Hepatocyte (in vitro differentiated cells): ENCODE measurements at places on chromosomes 5 and 9. TPM values are rescaled to one million over a fixed set of nuclear protein-coding genes. Genes with fewer than 3 reads are reported as not detected.

- no peaks in the 10 kb centered on the region for H3K27me3 ChIP-seq
- no peaks in the 10 kb centered on the region for H3K36me3 ChIP-seq
- no peak overlapping the region for H3K27ac ChIP-seq
- H3K4me3 ChIP-seq: no peak overlapping the region
- no peak for DNase-seq
Observed at GRCh38 chr5:133779828-133780475, 167.6 kb upstream of the FSTL4 start.

DNA sequence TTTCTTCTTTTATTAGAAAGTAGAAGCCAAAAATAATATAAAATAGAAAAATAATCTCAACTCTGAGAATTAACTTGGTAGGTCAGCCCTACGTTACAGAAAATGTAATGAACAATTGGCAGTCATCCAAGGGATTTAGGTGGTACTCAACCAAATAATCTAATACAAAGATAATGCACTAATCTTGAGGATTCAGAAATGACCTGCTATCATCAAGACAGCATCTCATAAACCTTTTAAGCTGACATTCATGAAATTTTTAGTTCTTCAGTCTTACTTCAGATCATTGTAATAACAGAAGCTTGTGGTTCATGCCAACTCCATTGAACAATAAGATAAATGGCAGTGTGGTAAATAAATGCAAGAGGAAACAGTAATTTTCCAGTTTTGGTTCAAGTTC, 1058.0 kb downstream of the MAT2B start:
- H3K4me3 ChIP-seq: no peak overlapping the region
- DNase-seq: no peak
- H3K36me3 ChIP-seq: no peaks in the 10 kb centered on the region
- H3K27ac ChIP-seq: no peak overlapping the region
- H3K4me1 ChIP-seq: no peaks in the 10 kb centered on the region

DNA sequence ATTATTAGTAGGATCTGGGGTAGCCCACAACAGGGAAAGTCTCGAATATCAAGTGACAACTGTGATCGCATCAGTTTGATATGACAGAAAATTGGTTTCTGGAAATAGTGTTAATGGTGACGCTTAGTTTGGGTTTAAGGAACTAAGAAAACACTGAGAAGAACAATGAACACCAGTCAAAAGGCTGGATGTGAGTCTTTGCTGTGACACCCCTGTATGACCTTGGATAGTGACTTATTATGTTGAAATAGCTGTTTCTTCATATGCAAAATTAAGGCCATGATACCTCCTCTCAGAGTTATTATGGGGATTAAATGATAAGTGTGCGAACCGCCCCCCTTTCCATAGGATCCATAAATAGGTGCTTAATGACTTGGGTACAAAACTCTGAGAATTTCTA, 926 bp downstream of the DNAJC25 start:
- DNase-seq: no peak
- no peaks in the 10 kb centered on the region for H3K36me3 ChIP-seq
- peak overlapping the region; percentile 69 for H3K4me3 ChIP-seq

- H3K4me3 ChIP-seq: no peak overlapping the region
- H3K36me3 ChIP-seq: no peaks in the 10 kb centered on the region
- H3K27me3 ChIP-seq: no peaks in the 10 kb centered on the region
- DNase-seq: no peak
- peak overlapping the region; percentile 38 for H3K27ac ChIP-seq
- H3K4me1 ChIP-seq: peaks cover 4% of the 10 kb centered on the region
Observed at GRCh38 chr5:32254881-32255539, 57.7 kb downstream of the MTMR12 start.

DNA sequence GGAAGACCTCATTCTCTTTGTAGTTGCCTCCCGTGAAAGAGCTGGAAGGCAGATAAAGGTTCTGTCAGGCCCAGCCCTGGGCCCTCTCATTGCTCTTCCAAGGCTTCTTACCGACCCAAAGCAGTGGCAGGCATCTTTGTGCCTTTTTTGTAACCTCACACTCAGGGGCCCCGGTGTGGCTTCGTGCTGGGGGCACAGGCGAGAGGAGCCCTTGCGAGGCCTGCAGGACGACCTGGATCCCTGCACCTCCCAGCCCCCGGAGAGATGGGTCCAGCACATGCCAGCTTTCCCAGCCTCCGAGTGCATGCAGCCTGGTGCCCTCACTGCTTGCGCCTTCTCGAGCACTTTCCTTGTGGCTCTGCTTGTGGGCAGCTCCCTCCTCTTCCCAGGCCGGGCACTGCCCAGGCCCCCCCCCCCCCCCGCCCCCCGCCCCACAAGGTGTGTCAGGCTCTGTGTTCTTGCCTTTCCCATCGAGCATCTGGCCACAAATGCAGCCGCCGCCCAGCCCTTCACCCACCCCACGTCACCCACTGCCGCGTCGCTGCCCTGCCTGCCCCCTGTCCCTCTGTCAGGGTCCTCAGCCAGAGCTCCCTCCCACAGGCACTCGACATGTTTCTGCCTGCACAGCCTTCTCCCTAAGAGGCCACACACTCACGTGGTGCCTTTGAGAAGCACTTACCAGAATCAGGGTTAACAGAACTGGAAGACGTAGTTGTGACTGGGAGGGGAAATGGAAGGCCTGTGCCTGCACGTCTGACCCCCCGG, 63.7 kb upstream of the CACNA1B start:
- no peaks in the 10 kb centered on the region for H3K27me3 ChIP-seq
- H3K4me1 ChIP-seq: no peaks in the 10 kb centered on the region
- no peaks in the 10 kb centered on the region for H3K36me3 ChIP-seq

- no peak overlapping the region for H3K27ac ChIP-seq
- no peak overlapping the region for H3K4me3 ChIP-seq
- H3K36me3 ChIP-seq: no peaks in the 10 kb centered on the region
- H3K27me3 ChIP-seq: no peaks in the 10 kb centered on the region
Observed at GRCh38 chr5:179437341-179438001, 92.2 kb upstream of the ADAMTS2 start.

DNA sequence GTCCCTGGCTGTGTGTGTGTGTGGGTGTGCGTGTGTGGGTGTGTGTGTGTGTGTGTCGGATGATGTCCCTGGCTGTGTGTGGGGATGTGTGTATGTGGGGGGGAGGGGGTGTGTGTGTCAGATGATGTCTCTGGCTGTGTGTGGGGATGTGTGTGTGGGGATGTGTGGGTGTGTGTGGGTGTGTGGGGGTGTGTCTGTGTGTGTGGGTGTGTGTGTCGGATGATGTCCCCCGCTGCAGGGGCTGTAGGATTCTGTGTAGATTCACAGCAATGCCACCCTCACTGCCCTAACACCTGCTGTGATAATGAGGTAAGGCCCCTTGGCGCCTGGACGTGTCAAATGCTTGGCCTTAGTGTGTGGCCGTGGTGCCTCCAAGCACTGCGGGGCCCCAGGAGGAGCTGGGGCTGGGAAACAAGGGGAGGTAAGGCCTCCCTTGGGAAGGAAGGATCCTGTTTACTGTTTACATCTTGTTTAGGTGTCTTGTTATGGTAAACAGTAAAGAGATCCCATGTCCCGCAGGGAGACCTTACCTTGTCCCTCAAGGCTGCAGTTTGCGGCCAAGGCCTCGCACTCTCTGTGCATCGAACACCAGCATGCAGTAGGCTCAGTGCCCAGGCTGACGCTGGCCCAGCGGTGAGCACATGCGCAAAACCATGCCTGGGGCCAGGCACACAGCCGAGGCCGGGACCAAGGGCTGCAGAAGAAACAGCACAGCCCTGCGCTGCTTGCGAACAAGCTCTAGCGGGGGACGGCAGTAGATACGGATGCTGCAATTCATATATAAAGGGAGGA, 24.1 kb downstream of the AHRR start:
- H3K27ac ChIP-seq: peak overlapping the region; percentile 57
- DNase-seq: no peak
- peaks cover 9% of the 10 kb centered on the region for H3K4me1 ChIP-seq
- no peaks in the 10 kb centered on the region for H3K36me3 ChIP-seq
- no peaks in the 10 kb centered on the region for H3K27me3 ChIP-seq

The TAF11L10 gene
- not detected in 2 replicates for total RNA-seq
